ENCODE measurements at places on chromosomes 2 and 18.

DNA sequence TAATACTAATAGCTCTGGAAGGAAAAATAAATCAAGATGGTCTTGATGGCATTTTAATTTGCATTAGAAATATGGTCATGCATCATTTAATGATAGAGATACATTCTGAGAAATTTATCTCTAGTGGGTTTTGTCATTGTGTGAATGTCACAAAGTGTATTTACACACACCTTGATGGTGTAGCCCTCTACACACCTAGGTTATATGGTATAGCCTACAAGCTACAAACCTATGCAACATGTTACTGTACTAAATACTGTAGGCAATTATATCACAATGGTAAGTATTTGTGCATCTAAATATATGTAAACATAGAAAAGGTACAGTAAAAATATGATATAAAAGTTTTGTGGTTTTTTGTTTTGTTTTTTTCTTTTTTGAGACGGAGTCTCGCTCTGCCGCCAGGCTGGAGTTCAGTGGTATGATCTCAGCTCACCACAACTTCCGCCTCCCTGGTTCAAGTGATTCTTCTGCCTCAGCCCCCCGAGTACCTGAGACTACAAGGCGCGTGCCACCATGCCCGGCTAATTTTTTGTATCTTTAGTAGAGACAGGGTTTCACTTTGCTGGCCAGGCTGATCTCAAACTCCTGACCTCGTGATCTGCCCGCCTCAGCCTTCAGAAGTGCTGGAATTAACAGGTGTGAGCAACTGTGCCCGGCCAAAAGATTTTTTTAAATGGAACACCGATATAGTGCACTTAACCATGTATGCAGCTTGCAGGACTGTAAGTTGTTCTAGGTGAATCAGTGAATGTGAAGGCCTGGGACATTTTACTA lies 83.7 kb upstream of the UBXN4 start:
- DNase-seq, result no peak

DNA sequence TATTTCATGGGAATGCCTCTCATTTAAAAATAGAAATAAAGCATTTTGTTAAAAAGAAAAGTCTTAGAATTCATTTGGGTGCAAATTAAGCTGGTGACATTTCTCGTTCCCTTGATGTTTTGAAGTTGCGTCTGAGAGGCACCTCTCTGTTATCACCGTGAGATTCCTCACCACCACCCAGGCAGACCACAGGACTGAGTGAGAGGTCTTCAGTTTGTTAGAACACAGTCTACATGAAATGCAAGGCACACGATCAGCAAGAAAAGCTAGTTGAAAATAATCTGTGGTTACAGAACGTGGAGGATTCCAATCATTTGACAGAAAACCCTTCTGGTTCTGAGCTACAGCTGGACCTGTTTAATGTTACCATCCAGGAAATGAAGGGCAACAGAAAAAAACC lies 116.0 kb downstream of the UXS1 start:
- no peak for DNase-seq

DNA sequence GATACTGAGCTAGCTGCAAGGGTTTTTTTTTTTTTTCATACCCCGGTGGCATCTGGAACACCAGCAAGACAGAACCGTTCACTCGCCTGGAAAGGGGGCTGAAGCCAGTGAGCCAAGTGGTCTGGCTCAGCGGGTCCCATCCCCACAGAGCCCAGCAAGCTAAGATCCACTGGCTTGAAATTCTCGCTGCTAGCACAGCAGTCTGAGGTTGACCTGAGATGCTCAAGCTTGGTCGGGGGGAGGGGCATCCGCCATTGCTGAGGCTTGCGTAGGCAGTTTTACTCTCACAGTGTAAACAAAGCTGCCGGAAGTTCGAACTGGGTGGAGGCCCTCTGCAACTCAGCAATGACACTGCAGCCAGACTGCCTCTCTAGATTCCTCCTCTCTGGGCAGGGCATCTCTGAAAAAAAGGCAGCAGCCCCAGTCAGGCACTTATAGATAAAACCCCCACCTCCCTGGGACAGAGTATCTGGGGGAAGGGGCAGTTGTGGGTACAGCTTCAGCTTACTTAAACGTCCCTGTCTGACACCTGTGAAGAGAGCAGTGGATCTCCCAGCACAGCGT lies 5.1 kb upstream of the MIB1 start:
- no peak for DNase-seq

DNA sequence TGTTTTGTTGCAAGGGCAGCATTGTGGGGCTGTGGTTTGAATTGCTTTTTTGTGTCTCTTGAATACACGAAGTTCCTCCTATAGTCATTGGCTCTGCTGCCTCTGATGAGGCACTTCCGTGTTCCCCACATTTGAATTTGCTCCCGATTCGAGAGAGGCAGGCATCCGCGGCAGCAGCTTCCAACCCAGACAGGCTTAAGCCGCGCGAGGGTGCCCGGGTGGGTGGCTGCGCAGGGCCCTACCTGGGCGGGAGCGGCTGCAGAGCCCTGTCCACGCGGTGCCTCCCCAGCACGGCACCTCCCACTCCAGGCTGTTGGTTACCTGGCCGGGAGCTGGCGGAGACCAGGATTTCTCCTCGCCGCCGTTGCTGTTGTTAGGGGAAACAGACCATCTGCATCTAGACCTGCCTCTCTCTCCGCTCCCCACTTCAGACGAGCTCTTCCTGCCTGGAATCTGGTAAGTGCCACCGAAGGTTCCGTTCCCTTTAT lies 151.3 kb downstream of the NEDD4L start:
- DNase-seq, result no peak

DNA sequence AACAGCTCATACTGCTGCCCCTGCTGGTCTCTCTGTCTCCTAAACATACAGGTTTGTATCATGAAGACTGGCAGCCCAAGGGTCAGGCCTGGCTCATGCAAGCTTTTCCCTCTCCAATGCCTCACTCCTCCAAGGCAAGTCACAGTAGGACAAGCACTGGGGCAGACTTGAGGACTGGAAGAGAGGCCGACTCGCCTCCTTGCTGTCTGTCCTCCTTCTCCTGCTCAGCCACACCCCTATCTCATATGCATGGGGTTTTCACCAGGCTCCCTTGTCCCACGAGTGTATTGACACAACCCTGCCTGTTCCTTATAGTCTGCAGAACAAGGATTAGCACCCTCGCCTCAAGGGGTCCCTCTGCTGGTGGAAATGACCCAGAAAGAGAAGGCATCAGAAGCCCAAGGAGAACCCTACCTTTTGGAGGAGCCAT lies 223.7 kb downstream of the SOX11 start:
- no peak for DNase-seq

- no peak for DNase-seq
These were observed 30.2 kb downstream of the NRP2 start for GRCh38 chr2:205712508-205712907.

DNA sequence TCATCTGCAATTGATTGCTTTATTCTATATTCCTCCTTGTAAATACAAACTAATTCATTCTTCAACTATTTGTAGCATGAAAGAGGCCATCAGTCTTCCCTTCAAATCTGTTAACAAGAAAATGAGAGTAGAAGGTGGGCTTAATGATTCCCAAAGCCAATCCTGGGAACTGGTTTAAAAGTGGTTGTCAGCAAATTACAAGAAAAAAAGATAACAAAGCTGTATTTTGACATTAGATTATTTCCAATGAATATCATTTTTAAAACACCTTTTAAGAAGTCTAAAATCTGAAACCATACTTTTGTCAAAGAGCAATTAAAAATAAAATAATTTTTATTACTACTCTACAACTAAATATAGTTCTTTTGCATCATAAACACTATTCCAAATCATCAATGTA lies 139.2 kb downstream of the DYM start:
- no peak for DNase-seq

DNA sequence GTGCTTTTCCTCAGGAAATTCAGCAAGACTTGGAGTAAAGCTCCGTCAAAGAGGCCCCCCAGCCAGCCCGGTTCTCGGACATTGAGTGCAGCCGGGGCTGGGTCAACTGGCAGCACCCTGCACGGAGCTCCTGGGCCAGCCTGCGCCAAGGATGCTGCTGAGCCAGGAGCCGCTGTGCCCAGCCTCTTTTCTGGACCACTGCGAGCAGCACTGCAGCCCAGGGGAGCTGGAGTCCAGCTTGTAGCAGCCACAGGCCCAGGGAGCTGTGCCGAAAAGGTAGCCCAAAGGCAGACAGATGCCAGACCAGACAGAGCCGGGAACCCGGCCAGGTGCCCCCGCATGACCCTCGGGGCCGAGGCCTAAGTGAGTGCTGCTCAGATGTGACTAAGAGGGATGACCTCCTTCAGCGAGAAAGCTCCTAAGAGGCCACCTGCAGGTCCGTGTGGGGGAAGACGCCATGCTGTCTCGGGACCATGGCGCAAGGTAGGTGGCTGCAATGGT lies 7.3 kb downstream of the CLHC1 start:
- no peak for DNase-seq

GRCh38 chr2:25492726-25493125 lies 151.0 kb upstream of the DNMT3A start:
- no peak for DNase-seq

- no peak for DNase-seq
These were observed 74.8 kb downstream of the TCF4 start for GRCh38 chr18:55513161-55513560.

- no peak for DNase-seq
These were observed 14.2 kb upstream of the NR4A2 start for GRCh38 chr2:156346731-156347130.

DNA sequence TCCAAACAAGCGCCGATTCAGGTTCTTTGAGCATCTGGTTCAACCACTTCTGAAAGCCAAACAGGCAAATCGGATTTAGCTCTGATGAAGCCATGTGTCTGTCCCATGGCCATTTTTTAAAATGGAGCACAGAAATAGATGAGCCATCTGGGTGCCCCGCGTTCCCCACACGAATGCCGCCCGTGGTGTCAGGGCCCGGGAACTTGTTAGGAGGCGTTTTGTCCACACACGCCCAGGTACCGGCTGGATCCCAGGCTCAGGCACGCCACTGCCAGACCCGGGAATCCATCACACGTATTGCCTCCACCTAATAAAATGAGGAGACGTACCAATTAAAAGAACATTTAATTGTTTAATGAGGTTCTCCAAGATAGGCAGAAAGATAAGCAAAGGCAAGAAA lies 374.4 kb upstream of the SALL3 start:
- no peak for DNase-seq

- no peak for DNase-seq
These were observed 436.2 kb upstream of the NXPH2 start for GRCh38 chr2:139216435-139216834.

- no peak for DNase-seq
These were observed 6.5 kb upstream of the NT5DC4 start for GRCh38 chr2:112714331-112714730.

DNA sequence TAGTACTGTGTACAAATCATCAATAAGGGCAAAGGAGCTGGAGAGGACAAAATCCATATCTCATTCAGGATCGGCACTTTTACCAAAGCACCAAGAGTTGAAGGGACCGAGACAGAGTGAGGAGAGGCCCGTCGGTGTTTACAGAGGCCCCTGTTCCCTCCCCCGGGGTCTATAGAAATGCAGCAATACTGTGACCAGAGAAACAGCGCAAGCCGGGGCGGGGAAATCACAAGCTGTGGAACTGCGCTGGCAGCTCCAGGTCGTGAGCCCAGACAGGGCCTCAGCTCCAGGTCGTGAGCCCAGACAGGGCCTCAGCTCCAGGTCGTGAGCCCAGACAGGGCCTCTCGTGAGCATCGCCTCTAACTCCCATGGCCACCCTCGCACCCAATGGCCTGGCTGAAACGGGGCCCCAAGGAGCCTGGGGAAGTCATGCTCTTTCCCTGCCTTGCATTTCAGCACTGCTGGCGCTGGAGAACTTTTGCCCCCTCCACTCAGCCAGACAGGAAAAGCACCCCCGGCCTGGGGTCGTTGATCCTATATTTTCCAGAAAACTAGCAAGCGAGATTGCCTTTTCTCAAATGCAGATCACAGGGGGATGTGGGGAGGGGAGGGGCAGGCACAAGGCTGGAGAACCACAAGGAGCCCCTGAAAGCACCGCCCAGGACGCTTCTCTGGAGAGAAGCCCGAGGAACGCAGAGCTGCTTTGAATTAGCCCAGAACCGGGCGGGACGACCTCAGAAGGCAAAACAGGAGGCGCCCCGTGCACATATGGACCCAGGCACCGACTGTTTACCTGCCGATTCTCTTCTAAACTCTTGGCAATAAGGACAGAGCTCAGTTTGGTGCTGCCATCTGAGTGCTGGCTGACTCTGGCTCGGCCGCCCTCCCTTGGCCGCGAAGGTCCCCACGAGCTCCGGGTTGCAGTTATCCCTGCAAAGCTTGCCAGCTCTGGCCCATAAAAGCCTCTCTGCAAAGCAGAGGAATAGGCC lies 223.7 kb downstream of the ACKR3 start:
- DNase-seq, result no peak

- no peak for DNase-seq
These were observed 95.3 kb downstream of the CCDC93 start for GRCh38 chr2:117918608-117919007.

DNA sequence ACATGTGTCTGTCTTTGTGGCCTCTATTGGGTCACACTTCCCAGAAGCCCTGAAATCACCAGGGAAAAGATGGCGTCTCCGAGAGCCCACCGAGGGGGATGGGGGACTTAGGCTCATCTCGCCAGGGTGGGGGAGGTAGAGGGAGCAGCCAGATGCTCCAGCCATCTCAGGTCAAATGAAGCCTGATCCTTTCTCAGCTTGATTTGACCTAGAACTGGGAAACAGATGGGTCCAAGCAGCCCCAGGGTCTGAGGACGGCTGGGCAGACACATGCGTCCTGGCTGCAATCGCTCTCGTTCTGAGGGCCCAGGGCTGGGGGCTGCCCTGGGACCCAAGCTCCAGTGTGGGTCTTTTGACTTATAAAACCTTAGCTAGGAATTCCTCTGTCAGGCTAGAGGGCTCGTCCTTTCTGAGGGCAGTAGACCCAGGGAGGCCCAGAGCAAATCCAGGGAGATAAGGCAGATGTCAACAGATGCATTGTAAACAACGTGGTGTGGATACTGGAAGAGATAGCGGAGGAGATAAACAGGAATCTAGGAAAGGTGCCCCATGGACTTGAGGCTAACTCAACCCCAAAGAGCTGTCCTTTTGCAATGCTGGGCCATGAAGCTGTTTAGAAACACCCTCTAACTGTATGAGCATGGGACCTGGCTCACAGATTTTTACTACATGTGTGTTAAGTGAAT lies 127.7 kb downstream of the MYCN start:
- no peak for DNase-seq

Measured in esophagus squamous epithelium (tissue), 5 donors.